ENCODE measurements at places on chromosomes 7 and 10.

- no peak for DNase-seq
These were observed 83.6 kb upstream of the TMEM72 start for GRCh38 chr10:44827431-44828006.

DNA sequence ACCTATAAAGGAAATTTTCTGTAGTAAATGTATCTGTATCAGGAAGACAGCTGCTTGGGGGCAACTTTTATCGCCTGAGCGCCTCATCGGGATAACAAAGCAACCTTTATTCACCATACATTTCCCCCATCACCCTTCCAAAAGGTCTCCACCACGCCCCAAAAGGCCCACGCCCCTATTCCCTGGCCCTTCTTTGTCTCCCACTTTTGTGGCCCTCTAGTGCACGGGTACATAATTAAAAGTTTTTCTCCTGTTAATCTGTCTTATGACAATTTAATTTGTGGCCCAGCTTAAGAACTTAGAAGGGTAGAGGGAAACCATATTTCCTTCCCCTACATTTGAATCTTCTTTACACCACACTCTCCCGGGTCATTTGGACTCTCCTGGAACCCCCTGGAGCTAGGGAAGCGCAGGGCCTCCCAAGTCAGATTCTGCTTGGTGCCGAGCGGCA lies 625 bp downstream of the RP9 start:
- peak; percentile 22 for DNase-seq

DNA sequence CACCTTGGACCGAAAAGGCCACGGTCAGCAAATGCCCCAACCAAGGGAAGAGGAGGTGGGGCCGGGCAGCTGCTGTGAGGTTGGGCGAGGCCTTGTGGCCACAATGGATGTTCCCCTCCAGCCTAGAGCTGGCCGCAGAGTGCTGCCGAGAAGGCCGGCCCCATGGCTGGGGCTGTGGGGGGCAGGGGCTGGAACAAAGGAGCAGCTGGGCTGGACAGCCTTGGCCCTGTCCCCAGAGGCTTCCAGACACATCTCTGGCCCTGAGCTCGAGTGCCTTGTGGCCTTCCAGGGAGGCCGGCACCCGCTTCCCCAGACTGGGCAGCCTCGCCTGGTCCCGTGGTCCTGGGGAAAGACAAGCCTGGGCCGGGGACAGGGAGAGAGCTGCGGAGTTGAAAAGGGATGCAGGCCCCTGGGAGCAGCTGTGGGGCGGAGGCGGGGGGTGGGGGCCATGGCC lies 88.0 kb downstream of the PDGFA start:
- no peak for DNase-seq

DNA sequence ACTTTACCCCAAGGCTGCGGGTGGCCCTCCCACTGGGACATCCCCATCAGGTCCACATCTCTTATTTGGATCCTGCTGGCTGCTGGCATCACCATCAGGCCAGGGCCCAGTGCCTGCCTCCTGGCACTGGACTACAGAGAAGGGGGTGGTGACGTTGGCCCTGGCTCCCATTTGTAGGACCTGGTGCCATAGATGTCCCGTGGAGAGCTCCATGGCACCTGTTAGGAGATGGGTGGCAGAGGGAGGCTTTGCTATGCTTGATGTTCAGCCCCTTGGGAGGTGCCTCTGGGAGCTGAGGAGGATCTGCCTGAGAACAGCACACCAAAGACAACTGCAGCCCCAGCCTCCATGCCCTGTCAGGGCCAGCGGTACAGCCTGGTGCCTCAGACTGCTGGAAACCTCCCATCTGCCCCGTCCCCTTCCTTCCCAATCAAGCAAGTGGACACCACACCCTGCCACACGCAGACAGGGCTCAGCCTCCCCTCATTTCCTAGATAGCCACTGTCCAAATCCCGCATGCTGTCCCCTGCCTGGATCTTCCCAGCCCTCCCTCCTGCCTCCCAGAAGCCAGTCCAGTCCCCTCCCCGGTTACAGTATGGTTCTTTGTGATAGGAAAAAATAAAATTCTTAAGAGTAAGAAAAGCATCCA lies 230.0 kb upstream of the GRB10 start:
- DNase-seq = no peak

- no peak for DNase-seq
These were observed 292.5 kb upstream of the SEMA3C start for GRCh38 chr7:81211204-81211933.

GRCh38 chr7:128390871-128391565 lies 18.8 kb downstream of the IMPDH1 start:
- no peak for DNase-seq

GRCh38 chr10:121317374-121317773 lies 280.9 kb downstream of the FGFR2 start:
- DNase-seq = no peak

DNA sequence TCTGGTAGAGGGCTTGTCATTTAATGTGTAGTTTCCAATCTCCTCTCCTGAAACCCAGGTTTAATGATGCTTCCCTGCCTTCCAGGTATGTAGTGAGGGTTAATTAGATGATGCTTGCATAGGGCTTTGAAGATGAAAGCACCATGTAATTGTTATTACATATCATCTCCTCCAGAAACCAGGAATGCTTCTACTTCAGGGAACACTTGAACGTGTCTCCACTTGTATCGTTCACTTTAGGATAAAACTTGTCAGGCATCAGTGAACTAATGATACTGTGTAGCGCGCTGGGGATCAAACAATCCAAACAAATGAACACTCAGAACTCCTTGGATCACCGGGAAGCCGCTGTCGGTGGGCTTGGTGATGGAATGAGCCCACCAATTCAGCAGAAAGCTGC lies 260.9 kb upstream of the FZD8 start:
- DNase-seq = no peak

DNA sequence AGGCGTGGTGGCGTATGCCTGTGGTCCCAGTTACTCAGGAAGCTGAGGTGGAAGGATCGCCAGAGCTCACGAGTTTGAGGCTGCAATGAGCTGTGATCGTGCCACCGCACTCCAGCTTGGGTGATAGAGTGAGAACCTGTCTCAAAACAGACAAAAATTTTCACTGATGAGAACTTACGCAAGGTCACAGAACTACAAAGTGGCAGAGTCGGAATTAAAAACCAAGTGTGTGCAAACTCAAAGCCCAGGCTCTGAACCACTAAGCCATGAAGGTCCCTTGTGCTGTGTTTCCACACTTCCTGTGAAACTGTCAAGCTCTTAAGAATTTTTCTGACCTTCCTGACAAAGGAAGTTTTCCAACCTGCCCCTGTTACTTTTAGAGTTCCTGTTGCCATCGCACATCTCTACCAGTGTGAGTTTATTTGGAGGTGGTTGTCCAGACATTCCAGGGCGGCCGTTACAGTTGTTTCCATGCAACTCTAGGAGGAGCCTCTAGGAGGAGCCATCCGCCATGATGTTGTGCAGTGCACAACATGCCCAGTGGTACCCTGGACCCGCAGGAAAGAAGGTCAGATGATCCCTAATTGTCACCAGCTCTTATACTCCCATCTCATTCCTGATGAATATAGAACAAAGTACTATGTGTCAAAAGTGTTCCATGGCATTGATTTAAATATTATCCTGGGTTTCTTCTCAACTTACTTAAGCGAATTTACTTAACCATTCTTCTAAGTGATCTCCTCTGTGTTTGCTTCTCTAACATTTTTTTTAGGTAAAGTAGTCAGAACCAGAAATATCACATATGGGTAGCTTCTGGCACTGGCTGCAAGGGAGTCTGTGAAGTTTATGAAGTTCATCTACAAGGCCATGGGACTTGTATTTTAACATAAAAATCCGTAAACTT lies 49.0 kb upstream of the LYZL1 start:
- no peak for DNase-seq

GRCh38 chr10:14952851-14953423 lies 959 bp downstream of the DCLRE1C start:
- no peak for DNase-seq

DNA sequence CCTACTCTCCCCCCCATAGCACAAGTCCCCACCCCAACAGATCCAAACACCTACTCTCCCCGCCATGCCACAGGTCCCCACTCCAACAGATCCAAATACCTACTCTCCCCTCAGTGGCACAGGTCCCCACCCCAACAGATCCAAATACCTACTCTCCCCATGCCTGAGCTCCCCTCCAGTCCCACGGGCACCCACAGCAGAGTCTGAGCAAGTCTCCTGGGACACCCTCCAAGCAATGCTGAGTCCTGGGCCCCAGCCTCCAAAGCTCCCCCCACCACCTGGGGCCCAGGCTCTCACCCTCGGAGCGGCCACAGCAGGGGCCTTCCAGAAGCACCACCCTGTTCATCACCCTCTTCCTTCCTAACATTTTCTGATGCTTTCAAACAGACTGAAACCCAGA lies 63.9 kb upstream of the DNAAF5 start:
- no peak for DNase-seq

- no peak for DNase-seq
These were observed 155.0 kb upstream of the CTTNBP2 start for GRCh38 chr7:118028226-118028625.

DNA sequence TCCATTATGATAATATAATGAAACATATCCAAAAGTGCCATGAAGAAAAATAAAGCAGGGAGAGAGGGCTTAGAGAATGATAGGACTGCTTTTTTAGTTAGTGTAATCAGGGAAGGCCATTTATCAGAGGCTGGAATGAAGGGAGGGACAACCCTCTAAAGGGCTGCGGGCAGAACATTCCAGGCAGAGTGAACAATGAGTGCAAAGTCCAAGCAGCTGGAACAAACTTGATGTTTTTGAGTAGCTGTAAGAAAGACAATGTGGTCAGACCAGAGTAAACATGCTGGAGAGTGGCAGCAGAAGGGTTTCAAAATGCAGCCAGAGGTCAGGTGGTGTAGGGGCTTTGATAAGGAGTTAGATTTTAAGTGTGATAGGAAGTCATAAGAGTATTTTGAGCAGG lies 65.6 kb upstream of the CCDC6 start:
- no peak for DNase-seq

DNA sequence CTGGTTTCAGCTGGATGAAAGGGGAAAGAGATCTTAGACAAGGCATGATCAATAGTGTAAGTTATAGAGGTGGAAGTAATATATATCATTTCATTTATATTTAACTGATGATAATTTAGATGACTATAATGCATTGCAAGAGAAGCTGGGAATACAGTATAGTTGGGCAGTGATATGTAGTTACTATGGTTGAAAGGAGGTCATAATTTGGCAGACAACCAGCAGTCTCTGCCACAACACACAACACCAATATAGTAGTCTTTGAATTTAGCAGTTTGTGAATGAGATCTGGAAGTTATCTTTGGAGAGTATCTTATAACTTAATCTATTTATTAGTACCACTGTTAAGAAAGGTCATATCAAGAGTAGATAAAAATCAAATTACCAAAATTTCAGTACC lies 39.9 kb downstream of the TAX1BP1 start:
- DNase-seq = no peak

GRCh38 chr7:133601617-133602016 lies 348.7 kb downstream of the EXOC4 start:
- no peak for DNase-seq

GRCh38 chr10:34567659-34568253 lies 247.3 kb downstream of the PARD3 start:
- DNase-seq = no peak

DNA sequence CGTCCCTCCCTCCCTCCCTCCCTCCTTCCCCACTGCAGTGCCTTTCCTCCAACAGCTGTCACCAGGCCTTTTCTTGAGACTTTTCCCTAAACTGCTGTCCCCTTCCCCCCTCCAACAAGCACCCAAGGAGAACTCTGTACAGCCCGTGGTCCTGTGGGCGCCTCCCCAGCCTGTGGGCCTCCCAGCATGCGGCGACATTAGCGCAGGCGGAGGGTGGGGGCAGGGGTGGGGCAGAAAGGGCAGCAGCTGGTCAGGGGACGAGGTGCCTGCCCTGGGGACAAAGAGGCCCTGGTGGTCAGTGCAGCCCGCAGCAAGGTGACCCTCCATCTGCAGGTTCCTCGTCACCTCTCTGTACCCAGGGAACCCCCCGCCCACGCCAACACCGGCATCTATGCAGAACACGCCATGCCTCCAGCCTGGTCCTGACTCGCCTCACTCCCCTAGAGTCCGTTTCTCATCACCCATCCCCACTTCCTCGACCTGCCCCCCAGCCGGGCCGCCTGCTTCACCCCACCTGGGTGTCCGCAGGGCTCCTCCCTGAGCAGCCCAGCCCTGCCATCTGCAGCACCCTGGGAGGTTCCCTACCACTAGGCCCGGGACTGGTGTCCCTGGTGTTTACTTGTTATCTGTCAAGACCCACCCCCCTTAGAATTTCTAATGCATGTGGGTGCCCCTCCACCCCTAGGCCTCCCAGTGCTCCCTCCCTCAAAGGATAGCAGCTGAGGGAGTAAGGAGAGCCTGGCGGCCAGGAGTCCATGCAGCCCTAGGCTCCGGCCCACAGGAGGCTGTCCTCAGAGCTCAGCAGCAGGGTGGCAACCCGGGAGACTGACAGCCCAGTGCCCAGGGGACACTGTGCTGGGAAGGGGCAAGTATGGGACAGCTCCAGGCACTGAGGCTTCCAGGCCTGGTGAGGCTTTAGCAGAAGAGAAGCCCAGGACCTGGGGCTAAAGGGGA lies 147.8 kb downstream of the ARHGAP22 start:
- no peak for DNase-seq

DNA sequence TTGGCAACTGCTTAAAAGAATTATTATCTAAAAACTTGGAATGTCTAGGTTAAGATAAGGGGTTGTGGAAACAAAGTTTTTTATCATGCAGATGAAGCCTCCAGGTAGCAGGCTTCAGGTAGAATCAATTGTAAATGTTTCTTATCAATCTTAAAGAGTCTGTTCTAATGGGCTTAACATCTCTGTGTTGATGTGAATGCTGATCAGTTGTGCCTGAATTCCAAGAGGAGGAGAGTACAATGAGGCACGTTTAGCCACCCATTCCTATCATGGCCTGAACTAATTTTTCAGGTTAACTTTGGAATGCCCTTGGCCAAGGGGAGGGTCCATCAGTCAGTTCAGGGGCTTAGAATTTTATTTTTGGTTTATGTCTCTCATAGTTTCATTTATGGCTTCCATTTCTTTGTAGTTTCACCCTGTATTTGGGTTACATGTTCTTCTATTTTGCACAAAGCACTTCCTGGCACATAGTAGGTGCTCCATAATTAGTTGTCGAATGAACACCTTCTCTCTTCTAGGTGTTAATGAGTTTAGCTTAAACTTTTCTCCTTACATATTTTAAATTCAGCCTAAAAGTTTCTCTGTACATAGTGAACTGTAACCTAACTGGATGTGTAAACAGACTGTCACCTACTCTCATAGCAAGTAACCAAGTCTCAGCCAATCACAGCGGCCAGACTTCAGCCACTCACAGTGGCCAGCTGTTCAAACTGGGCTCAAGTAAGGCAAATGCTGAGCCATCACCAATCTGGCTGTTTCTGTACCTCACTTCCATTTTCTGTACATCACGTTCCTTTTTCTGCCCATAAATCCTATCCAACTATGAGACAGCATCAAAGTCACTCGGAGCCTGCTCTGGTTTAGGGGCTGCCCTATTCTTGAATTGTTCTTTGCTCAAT lies 34.7 kb downstream of the ALOX5 start:
- no peak for DNase-seq

GRCh38 chr10:52454491-52454890 lies 140.4 kb downstream of the DKK1 start:
- no peak for DNase-seq

DNA sequence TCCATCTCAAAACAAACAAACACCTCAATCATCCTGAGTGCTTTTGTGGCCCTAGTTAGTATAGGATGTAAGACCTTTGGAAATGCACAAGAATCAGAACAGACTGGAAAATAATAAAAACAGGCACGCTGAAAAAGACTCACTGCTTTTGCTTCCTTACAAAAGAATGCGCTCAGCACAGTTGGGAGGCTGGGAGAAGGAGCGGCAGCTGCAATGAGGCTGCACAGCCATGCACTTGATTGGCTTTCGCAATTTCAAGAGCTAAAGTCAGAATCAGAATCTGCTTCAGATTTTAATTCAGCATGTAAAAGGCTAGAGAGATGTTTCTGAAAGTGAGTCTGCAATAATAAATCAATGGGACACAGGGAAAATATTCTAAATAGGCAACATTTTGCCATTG lies 97.2 kb downstream of the FRMD4A start:
- no peak for DNase-seq
